Activated effector memory CD4-positive, alpha-beta T cell treated with Interleukin-2 at 50 U/mL for 16 hours (primary cell): ENCODE measurements at places on chromosomes 6 and 20.
A peak's percentile ranks its signal among the peaks of the same experiment; 100 is the strongest.

GRCh38 chr6:148947621-148948444, 201.0 kb downstream of the UST start:
- peak; percentile 67 for DNase-seq

- DNase-seq = no peak
These were observed 3.9 kb upstream of the ZBTB9 start for GRCh38 chr6:33450434-33450833.

DNA sequence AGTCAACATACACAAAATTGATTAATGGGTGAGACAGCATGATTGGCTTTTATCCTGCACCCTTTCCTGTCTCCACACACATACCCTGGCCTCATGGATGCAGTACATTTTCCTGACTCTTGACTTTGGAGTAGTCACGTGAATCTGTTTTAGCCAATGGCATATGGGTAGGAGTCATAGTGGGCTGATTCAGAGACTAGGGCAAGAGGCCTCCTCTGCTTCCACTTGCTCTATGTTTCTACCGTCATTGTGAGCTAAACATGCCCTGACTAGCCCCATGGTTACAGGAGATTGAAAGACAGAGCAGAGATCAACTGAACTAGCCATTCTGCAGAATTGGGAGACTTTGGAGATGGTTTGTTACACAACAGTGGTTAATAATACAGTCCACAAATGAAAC, 850.0 kb downstream of the DHX35 start:
- DNase-seq = no peak

DNA sequence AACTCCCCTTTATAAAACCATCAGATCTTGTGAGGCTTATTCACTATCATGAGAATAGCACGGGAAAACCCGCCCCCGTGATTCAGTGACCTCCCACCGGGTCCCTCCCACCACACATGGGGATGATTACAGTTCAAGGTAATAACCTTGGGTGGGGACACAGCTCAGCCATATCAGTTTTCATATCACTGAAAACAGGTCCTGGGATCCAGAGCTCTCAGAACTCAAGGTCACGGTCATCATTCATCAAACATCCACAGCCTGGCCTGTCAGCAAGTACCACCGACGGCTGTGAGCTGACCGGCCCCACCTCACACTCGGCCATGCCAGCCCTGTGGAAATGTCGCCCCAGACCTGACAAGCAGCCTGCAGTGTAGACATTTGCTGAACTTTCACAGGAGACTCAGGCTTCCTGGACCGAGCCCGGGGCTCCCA, 14.1 kb upstream of the FRMD1 start:
- no peak for DNase-seq

DNA sequence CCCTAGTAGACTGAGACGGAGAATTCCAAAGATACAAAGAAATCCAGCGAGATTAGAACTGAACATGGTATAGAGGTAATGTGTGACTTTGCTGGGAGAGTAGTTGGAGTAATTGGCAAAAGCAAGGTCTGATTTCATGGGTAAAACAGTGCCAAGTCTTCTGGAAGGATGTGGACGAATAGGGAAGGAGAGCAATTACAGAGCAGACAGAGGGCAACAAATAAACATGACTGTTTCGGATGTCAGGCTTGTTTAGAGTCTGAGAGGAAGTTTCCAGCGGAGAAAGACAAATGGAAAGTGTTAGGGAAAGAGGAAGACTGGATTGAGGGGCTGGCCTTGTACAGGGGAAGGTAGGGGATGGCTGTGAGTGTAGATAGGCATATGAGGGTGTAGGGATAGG, 282.2 kb upstream of the PRND start:
- no peak for DNase-seq

- no peak for DNase-seq
These were observed 397.1 kb upstream of the CNR1 start for GRCh38 chr6:88563277-88563625.

DNA sequence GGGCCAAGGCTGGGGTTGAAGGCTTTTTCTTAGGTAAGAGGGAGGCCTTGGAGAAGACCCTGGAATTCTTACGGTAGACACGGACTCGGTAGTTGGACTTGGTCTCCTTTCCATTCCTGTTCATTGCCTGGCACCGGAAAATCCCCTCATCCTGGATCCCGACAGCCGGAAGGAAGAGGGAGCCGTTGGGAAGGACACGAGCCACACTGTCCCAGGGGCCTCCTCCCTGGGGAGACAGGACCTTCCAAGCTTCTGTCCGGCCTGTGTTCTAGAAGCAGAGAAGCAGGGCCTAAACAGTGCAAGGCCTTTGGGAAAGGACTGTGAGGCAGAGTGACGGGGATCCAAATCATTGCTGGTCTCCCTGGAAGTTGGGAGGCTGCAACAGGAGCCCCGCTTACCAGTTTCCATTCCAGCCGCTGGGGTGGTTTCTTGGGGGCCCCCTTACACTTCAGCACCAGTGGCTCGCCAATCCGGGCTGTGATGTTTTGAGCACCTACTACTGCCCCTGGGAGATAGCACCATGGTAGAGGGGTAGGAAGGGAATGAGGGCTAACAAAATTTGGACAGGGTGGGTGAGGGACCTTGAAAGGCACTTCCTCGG, 470 bp downstream of the AGER start:
- no peak for DNase-seq

- DNase-seq = no peak
These were observed 643.2 kb upstream of the NOX3 start for GRCh38 chr6:156098839-156099238.

DNA sequence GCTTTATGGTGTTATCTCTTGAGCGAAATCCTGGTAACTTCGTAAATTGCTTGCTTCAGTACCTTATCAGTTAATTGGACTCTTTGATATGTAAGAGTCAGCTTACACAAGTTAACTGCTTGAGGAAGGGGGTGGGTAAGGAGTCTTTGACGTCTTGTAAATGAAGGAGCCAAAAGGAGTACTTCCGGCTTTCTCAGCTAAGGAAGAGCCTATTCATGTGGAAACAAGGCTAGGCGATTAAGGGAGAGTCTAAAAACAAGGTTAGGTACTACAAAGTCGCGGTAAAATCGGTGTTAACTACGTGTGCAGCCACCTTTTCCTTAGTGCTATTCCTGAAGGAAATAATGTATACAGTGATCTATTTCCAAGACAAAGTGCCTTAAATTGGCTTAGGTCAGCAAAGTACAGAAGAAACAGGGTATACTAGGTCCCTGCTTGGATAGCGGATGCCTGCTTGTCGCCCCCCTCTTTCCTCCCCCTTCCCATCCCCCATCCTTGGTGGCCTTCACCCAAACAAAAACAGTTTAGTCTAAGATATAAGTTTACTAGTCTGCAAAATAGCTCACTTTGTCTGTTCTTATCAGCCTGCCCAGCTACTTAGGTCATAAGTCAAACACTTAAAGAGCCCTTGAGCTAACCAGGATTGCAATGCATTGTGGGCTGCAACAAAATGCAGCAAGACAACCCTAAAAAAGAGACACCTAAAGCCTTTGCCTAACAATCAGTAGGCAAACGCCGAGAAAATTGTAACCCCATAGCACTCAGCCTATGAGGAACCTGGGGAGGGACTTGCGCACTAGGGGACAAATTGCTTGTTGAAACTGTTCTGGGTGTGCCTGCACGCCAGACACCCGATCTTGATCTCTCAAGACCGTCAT, 147.3 kb downstream of the TRIM27 start:
- no peak for DNase-seq

DNA sequence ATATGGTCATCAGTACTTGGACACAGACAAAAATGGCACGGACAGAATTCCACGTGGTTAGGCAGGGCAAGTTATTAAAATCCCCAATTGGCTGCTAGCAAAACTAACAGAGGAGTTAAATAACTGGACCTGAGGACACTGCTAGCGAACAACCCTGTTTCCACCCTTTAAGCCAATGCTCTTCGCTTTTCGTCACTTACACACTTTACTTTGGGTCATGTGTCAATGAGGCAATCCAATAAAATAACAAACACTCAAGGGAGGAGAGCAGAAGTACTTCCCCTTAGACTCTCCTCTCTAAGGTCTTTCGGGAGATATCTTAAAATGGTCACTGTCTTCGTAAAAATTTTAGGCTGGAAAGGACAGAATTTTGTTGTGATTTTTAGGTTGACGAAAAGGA, 68.6 kb downstream of the LCA5 start:
- DNase-seq = no peak

GRCh38 chr6:160927416-160927815, 64.2 kb upstream of the MAP3K4 start:
- DNase-seq = no peak

- DNase-seq = no peak
These were observed 28.2 kb downstream of the MYT1 start for GRCh38 chr20:64192406-64192805.
